AML-193 (cell line): ENCODE measurements at places on chromosomes 13 and 19.

DNA sequence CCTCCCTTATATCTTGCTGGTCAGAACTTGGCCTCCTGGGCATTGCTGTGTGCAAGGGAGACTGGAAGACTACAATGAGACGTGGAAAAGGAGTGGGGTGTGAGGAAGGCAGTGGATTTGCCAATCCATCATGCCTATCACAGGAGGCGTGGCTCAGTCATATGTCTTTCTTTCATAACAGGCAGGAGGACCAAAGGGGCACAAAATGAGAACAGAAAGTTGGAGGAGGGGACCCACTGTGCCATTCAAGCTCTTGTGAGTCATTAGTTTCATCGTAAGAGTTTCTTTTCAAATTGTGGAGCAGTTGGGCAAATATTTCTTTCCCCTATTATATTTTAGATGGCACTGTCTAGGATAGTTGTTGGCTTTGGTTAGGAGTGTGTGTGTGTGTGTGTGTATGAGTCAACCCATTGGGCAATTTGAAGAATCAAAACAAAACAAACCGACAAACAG, 471.5 kb downstream of the TSHZ3 start:
- no peak for DNase-seq

GRCh38 chr13:61275736-61276135, 139.9 kb downstream of the PCDH20 start:
- no peak for DNase-seq

DNA sequence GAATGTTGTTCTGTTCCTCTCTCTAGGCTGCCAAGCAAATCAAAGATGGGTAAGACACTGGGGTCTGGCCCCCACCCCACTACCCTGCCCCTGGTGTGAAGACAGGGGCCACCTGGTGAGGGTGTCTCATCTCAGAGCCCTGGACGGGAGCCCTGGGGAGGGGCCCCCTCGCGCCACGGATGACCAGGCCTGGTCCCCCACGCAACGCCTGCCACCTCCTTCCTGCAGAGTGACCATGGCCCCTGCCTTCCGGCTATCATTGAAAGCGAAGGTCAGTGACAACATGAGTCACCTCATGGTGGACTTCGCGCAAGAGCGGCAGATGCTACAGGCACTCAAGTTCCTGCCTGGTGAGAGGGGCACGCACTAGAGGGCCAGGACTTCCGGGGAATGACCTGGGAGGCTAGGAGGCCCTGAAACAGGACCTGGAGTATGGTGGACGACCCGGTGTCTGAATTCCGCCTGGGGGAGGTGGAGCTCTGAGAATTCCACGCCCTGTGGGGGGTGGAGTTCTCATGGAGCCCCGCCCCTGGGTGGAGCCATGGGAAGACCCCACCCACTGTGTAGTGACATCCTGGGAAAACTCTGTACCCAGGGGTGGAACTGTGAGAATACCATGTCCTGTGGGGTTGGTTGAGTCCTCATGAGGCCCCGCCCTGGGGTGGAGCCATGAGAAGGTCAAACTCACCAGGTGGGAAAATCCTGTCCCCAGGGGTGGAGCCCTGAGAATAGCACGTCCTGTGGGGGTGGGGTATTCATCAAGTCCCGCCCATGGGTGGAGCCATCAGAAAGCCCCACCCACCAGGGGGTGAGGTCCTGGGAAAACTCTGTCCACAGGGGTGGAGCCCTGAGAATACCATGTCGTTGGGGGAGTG, 6.1 kb downstream of the FSD1 start:
- DNase-seq, result no peak

GRCh38 chr19:50728084-50728737, 5.0 kb downstream of the CLEC11A start:
- DNase-seq, result no peak

GRCh38 chr19:35931874-35932202, 4.3 kb upstream of the LRFN3 start:
- no peak for DNase-seq

GRCh38 chr13:111322001-111322915, 1.8 kb downstream of the TEX29 start:
- DNase-seq, result no peak

- no peak for DNase-seq
These were observed 98.3 kb upstream of the UQCRFS1 start for GRCh38 chr19:29311191-29311790.
